NCI-H446 treated with DMSO at 0.1 percent for 48 hours (cell line): ENCODE measurements at places on chromosomes 1 and 21.

DNA sequence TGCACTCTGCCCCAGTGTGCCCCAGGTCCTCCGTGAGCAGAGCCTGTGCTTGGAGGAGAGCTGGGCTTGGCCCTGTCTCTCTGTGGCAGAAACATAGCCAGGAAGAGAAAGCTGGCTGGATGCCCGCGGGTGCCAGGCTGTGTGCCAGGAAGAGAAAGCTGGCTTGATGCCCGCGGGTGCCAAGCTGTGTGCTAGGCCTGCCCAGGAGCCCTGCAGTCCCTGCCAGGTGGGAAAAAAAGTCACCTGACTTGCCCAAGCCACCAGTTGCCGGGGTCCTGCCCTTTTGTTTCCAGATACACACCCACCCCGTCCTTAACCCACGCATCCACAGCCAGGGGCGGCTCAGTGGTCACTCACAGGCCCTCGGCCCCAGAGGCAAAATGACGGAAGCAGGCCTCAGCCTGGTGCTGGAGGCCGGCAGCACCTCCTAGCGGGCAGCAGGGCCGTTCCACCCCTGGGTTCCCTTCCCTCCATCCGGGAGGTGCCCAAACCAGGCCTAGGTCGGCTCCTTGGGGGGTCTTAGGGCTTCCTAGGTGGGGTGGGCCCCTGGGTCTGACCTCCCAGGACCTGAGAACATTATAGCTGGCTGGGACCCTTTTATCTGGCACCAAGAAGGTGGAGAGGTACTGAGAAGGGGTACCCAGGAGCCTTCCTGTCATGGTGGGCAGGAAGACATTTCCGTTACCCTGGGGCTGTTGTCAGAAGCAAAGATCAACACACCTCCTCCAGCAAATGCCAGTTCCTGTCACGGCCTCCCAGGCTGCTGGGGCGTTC lies 9.1 kb downstream of the ITGB2 start:
- no peak for DNase-seq

DNA sequence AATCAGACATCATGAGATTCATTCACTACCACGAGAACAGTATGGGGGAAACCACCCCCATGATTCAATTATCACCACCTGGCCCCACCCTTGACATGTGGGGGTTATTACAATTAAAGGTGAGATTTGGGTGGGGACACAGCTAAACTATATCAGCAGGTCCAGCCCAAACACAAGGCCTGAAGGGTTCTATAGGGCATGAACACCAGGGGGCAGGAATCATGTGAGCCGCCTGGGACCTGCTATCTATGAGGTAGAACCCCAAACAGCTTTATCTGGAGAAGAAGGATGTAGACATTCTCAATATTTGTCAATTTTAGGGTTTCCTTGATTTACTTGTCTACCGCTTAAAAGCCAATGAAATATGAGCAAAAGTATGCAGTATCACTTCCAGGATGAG lies 294.9 kb upstream of the DEPDC1 start:
- no peak for DNase-seq

GRCh38 chr1:85599076-85599491 lies 18.5 kb downstream of the CCN1 start:
- DNase-seq: no peak

GRCh38 chr1:76038287-76039004 lies 36.1 kb upstream of the ST6GALNAC3 start:
- DNase-seq: no peak

DNA sequence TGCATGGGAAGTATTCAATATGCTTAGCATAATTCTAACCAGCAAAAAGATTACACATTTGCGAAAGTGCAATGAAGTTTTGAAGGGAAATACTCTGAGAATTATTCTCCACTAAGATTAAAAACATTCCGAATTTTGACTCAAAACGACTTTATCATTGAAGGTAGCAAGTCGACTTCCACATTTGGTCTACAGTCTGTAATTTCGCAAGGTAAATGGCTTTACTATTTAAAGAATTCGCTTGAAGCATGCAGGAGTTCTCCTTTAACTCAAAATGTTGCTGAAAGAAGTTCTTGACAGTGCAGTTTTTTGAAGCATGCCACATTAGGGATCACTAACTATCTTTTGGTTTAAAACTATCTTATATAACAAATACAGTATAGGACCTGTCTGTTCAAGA lies 161.0 kb upstream of the HP1BP3 start:
- no peak for DNase-seq

GRCh38 chr21:33067457-33067856 lies 2.5 kb upstream of the OLIG1 start:
- no peak for DNase-seq

- no peak for DNase-seq
Measured at GRCh38 chr1:167722152-167722869, 529 bp downstream of the MPZL1 start.

- DNase-seq: no peak
Measured at GRCh38 chr1:180257028-180257386, 26.9 kb downstream of the LHX4 start.

GRCh38 chr1:19374926-19375325 lies 62.8 kb downstream of the SLC66A1 start:
- DNase-seq: no peak

GRCh38 chr1:98555814-98556213 lies 105.7 kb upstream of the SNX7 start:
- no peak for DNase-seq

DNA sequence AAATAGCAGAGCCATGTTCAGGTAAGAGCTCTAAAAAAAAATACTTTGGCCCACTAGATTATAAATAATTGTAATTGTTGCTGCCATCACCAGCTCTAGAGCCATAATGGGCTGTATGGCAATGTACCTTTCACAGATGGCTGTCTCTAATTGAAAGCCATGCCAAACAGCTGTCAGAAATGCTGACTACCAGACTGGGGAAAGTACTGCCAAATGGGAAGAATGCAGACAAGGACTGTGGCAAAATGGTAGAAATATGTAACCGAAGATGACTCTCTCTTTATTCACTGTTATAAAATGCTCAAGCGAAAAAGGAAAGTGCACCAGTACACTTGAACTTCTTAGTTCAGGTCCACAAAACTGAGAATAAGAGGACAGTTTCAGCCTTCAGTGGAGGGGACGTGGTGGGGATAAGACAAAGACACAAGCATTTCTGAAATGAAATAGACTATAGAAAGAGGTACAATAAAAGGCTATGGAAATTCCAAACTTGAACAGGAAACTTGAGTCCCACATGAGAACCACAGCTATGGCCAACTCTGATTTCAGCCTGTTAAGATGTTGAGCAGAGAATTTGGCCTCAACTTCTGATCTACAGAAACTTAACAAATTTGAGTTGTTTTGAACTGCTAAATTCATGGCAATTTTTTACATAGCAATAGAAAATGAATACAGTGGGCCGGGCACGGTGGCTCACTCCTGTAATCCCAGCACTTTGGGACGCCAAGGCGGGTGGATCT lies 46.5 kb upstream of the LPGAT1 start:
- peak; percentile 75 for DNase-seq

GRCh38 chr1:154607106-154607608 lies 829 bp downstream of the ADAR start:
- DNase-seq: no peak

GRCh38 chr1:38444770-38445442 lies 398.3 kb upstream of the POU3F1 start:
- no peak for DNase-seq

DNA sequence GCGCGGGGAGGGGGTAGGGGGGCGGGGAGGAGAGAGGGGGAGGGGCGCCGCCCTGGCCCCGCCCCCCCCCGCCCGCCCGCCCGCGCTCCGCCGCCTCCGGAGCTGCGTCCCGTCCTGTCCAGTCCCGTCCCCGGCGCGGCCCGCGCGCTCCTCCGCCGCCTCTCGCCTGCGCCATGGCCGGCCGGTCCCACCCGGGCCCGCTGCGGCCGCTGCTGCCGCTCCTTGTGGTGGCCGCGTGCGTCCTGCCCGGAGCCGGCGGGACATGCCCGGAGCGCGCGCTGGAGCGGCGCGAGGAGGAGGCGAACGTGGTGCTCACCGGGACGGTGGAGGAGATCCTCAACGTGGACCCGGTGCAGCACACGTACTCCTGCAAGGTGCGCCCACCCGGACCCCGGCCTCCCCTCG lies at the start of gene AGRN:
Gene AGRN (plus strand): TSS at position 121 of the 405 bp plus-strand sequence. CDS start 53 bp downstream, at position 174.
- DNase-seq: no peak

GRCh38 chr1:11281518-11282331 lies 8.7 kb downstream of the UBIAD1 start:
- DNase-seq: peak; percentile 89

GRCh38 chr1:118333601-118334210 lies 148.7 kb upstream of the SPAG17 start:
- peak; percentile 64 for DNase-seq

- DNase-seq: no peak
Measured at GRCh38 chr1:97621955-97622354, 298.9 kb downstream of the DPYD start.
